Posterior vena cava (tissue), 2 donors: ENCODE measurements at places on chromosomes 5 and 9.

GRCh38 chr5:173780235-173781234, 107.6 kb upstream of the CPEB4 start:
- DNase-seq = peak; percentile 35

DNA sequence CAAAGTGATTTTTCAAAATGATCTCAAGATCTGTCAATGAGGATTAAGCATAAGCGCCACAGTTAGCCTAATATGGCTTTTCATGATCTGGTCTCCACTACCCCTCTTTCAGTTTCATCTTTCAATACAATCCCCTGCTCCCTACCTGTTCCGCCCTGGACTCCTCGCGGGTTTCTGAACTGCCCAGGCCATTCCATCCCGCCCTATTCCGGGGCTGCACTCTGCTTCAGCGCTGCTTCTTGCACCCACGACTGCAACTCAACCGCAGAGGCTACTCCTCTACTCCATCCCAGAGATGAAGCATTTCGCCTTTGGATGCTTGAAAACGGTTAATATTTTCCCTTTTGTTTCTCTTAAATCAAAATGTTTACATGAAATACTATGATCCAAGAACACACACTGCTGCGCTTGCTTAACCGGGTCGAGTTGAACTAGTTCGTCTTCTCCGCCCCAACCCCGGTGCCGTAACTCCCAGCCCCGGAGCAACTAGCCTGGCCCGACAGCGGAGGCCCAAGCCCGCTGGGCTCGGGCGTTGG, 716 bp upstream of the OTULIN start:
- DNase-seq = no peak

DNA sequence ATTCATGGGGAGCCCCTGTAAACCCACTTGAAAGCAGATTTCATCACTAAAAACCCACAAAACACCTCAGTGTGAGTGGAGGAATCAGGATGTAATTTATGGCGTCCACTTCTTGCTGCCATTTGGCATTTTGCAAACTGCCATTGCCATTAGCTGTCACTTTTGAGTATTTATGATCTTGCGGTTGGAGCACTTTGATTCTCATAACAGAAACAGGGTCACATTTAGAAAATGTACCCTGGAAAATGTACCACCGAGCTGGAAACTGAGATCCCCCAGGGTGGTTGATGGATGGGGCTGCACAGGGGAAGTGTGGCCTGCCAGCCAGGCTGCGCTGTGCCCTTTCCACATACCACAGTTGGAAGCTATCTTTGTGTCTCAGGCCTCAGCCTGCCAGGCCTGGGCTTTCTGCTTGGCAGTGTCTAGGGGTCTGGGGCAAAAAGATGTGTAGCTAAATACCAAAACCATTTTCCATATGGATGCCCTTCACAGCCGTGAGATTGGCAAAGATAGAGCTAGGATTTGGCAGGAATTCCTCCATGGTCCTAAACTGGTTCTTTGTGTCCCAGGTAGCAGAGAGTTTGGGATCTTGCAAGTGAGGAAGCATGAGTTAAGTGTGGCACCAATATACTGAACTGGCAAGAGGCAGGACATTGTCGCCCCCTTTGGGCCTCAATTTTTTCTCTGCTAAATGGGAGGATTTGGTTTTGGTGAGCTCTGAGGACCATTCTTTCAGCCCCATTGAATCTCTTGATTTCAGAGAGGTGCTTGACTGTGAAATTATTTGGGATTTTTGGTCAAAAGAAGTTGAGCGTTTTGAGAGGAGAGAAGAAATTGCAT, 46.2 kb downstream of the GALNT10 start:
- DNase-seq = no peak

DNA sequence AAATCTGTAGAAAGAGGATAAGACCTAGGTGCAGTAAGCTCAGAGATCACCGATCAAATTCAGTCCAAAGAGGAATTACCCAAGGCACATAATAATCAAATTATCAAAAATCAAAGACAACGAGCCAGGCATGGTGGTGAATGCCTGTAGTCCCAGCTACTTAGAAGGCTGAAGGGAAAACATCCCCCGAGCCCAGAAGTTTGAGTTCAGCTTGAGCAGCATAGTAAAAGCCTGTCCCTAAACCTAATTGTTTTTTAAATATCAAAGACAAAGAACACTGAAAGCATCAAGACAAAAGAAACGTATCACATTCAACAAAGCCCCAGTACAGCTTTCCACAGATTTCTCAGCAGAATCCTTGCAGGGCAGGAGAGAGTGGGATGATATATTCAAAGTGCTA, 122.9 kb downstream of the CEP120 start:
- no peak for DNase-seq

DNA sequence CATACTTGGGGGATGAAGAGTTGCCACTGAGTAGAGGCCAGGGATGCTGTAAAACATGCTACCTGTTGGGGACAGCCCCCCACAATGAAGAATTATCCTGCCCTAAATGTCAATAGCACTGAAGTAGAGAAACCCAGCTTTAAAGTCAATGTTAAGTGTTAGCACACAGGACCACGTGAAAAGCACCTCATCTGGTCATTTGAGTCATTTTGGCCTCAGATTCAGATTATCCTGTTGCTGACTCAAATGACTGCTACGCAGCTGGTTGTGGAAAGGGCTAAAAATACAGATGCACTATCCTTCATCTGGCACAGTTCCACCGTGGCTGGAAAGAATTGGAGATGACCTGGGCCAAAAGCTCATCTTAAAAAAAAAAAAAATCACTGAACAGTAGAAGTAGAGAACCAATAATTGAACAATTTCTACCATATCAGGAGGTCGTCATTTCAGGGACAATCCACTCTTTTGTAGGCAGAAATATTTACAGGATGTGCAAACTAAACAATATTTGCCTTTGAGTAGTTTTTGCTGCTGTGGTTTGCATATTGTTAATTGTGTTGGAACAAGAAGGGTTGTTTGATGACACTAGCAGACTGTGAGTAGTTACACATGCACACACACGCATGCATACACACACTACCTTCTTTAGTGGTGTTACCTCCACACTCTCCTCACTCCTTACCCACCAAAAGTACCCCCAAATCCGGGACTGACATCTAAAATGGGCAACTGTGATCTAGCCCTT, 195.3 kb upstream of the KLF9 start:
- no peak for DNase-seq
